ENCODE measurements at places on chromosomes 6 and 20.

- no peak for DNase-seq
These were observed 374.3 kb upstream of the SOX4 start for GRCh38 chr6:21219241-21219640.

- no peak for DNase-seq
These were observed 4.9 kb upstream of the CCR6 start for GRCh38 chr6:167118006-167118405.

DNA sequence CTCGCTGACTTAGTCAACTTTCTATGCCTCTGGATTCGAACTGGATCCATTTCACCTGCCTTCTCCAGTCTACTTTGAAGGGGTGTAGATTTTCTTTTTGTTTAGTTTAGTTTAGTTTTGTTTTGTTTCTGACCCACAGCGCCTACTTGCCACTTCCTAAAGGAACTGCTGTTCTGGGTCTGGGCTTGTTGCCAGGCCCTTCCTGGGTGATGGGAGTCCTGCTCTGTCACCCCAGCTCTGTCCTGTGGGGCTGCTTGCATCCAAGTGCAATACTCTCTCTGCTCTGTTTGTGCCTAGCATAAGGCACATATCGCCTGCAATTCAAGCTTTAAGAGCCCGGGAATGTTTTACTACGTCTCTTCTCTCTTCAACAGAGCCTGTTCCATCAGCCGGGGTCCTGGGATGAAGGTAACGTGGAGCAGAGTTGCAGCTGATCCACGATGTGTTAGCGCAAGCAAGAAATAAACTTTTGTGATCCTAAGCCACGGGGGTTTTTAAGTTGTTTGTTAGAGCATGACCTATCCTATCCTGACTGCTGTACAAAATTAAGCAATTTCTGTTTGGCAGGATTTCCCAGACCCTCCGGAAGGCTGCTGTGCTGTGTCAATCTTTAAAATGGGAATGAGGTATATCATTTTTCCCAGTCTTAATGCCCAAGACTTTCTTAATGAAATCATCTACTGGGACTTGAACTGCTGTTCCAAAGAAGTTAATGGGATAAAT, 30.9 kb upstream of the TAGAP start:
- DNase-seq = no peak

- no peak for DNase-seq
These were observed 726.9 kb upstream of the CITED2 start for GRCh38 chr6:140101367-140101766.

DNA sequence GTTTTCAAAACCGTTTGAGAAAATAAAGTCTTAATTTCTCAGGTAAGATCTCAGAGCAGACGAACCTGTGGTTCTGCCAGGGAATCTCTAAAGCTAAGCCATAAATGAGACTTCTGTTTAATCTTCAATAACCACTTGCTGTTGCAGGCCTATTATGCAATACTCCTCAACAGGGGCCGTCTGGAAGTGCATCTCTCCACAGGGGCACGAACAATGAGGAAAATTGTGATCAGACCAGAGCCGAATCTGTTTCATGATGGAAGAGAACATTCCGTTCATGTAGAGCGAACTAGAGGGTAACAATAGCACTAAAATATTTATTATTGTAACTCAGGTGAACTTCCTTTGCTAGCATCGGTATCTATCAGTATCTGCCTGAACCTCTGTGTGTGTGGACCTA, 223.7 kb downstream of the ARHGAP18 start:
- no peak for DNase-seq

GRCh38 chr6:88569959-88570358, 393.5 kb downstream of the RNGTT start:
- DNase-seq = no peak

DNA sequence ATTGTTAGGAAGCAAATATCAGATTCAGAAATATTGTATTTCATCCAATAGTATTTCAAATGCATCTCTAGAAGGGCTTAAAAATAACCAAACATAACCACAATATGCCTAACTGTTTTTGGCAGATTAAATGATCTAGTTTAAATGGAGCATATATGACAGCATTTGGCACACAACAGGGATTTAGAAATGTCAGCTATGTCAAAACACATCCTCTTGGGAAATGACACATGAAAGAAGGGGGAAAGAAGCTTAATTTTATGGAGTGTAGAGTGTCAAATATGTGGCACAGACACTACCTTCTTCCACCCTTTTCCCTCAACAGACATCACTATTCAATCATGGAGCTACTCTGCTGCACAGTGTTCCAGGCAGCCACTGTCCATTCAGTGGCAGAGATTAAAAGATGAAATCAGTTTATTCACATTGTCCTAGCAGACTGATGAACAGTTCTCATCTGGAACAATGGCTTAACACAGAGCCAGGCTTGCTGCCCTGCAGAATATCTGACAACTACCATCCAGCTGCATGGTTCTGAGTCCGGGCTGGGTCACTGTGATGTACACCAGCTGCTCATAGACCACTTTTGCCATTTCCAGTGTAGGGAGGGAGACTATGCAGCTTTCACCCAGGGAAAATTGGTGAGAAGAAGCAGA, 349.8 kb downstream of the DHX35 start:
- no peak for DNase-seq

GRCh38 chr6:77363702-77364101, 99.6 kb downstream of the HTR1B start:
- DNase-seq = no peak

GRCh38 chr6:10514049-10514780, 6.9 kb upstream of the GCNT2 start:
- DNase-seq = no peak

DNA sequence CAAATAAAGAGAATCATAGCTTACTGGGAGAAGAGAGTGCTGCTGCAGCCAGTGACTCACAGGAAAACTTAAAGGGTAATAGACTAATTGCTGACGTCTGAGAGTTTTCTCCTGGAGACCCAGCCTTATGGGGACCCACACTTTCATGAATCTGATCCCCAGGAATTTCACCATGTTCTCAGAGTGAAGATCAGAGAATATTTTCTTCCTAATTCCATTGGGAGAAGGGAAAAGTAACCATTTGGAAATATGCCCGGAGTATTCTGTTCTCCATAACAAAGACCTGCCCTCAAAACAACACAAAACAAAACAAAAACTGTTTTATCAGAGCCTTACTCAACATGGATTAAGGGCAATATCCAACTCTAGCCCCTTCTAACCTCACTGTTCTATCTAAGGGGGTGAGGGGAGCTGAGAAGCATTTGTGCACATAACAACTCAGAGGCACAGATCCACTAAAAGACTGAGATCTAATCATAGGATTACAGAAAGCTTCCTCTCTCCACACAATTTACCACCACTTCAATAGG, 168.2 kb upstream of the SSTR4 start:
- DNase-seq = no peak

DNA sequence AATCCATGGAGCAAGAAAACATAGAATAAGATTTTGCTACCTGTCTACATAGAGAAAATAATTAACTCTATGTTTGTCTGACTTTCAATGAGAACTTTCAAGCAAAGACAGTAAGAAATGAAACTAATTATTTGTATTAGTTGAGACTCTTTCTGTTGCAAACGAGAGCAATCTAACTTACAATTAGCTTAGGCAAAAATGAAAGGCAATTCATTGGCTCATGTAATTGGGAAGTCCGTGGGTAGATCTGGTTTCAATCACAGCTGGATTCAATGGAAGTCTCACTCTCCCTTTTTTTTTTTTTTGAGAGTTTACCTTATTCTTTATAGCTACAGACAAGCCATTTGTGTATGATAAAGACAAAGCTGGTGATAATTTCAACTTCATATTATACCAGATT, 68.2 kb upstream of the STXBP5 start:
- DNase-seq = no peak

GRCh38 chr6:69894578-69895347, 28.4 kb downstream of the COL19A1 start:
- DNase-seq = no peak

GRCh38 chr6:157879873-157880254, 56.8 kb downstream of the SNX9 start:
- DNase-seq = no peak

GRCh38 chr6:21079468-21080048, 514.0 kb upstream of the SOX4 start:
- no peak for DNase-seq

DNA sequence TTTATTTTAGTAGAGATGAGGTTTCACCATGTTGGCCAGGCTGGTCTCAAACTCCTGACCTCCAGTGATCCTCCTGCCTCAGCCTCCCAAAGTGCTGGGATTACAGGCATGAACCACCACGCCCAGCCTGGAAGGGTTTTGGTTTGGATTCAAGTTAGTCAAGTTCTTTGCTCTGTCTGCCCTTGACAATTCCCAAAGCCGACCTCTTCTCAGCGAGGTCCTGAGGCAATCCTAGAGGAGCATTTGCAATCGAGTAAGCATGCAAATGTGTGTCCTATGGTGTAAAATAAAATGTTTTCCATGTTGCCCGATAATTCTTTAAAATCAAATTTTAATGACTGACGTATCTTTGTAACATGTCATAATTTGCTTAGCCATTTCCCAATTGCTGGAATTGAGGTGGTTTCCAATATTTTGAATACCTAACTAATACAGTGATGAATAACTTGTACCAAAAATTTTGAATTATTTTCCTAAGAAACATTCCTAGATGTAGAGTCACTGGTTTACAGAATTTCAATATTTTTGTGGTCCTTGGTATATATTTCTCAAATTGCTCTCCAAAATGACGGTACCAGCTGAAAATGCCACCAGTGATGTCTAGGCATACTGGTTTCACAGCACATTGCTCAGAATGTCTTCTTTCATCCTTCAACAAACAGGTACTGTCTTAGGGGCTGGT, 38.7 kb downstream of the GTF2H5 start:
- DNase-seq = no peak

GRCh38 chr6:24918641-24919055, 17.1 kb downstream of the RIPOR2 start:
- no peak for DNase-seq

DNA sequence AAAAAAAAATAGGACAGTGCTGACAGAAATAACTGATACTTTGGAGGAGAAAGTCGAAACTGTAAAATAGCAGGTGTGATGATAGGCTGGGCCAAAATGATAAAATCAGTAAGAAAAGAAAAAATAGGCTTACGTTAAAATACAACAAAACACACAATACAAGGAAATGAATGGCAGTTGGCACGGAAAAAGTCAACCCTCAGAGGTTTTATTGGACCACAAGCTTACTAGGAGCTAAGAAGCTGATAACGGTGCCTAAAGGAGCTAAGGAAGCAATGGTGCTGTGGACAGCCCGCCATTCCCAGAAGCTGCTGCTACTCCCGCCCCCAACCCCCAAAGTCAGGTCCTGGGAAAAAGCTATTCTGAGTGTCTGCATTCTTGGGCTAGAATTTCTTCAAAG, 55.9 kb upstream of the RNF146 start:
- no peak for DNase-seq

DNA sequence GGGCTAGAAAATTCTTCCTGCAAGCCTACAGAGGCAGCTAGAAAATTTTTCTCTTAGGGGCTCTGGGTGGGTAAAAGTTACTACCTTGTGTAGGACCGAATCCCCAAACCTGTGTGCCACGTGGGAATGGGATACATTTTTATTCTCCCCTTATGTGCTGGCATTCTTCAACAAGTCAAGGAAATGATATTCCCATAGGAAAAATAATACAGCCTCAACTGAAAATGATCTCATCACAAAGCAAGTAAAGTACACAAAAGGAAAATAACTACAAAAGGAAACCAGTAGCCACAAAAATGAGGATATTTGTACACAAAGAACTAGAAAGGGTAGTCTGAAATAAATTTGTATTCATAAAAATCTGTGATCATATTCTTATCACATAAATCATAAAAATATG, 298.1 kb downstream of the LAMA2 start:
- DNase-seq = no peak

DNA sequence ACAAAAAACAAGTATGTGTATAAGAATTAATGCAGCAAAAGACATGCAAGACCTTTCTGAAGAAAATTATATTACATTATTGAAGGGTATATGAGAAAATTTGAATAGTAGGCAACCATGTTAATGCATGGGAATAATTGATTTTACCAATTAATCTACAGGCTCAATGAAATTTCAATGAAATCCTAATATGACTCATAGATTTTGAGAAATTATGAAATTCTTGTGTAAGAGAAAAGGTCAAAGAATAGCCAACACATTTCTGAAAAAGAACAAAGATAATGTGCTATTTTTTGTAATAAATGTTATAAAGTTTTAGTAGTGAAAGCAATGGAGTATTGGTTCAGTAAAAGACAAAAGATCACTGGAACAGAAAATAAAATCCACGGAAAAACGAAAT, 18.4 kb downstream of the TSBP1 start:
- no peak for DNase-seq

- no peak for DNase-seq
These were observed 21.1 kb downstream of the ABHD12 start for GRCh38 chr20:25369529-25369928.

GRCh38 chr6:106787327-106788196, 158.2 kb downstream of the QRSL1 start:
- no peak for DNase-seq

DNA sequence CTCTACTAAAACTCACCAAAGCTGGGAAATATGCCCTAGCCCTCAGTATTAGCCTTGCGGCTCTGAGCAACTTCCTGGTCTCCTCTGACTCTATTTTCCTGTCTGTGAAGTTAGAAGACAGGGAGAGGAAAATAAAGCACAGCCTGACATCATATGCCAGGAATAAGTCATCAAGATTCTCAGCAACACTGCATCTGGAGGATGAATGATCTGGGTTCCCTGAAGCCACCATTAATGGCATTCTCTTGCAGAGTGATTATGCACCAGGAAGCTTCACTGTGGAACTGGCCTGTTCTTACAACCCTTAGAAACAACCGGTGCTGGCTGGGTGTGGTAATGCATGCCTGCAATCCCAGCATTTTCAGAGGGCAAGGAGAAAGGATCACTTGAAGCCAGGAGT, 12.4 kb downstream of the ADGRF5 start:
- DNase-seq = peak; percentile 18

DNA sequence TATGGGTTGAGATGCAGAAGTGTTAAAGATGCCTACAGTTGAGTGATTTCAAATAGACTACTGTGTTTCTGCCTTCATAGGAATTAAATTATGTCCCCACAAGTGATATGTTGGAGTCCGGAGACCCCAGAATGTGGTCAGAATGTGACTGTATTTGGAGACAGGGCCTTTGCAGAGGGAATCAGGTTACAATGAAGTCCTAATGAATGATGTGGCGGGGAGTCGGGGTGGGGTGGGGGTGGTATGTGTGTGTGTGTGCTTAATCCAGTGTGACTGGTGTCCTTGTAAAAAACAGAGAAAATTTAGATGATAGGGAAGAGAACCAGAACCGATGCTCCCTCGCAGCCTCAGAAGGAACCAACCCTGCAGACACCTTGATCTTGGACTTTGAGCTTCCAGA, 448.2 kb downstream of the QKI start:
- no peak for DNase-seq

DNA sequence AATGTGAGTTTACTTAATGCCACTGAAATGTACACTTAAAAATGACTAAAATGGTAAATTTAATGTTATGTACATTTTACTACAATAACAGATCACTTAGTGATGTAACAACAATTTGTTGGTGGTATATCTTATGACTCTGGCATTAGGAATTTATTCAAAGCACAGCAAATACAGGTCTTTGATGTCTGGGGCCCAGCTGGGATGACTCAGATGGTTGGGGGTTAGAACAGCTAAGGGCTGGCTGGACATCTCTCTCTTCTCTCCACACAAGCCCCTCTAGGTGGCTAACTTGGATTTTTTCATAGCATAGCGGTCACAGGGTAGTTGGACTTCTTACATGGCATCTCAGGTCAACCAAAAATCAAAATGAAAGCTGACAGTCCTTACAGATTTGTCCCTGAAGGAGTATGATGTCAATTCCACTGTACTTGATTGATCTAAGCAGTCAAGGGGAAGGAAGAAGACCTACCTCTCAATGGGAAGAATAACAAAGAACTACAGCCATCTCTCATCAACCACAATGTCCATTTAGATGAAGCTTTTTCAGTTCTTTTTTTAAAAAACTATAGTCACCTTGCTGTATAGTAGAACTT, 37.5 kb upstream of the LCA5 start:
- DNase-seq = no peak

All from WTC11 (cell line).